ENCODE measurements at places on chromosomes 11 and 22.
A peak's percentile ranks its signal among the peaks of the same experiment; 100 is the strongest.

DNA sequence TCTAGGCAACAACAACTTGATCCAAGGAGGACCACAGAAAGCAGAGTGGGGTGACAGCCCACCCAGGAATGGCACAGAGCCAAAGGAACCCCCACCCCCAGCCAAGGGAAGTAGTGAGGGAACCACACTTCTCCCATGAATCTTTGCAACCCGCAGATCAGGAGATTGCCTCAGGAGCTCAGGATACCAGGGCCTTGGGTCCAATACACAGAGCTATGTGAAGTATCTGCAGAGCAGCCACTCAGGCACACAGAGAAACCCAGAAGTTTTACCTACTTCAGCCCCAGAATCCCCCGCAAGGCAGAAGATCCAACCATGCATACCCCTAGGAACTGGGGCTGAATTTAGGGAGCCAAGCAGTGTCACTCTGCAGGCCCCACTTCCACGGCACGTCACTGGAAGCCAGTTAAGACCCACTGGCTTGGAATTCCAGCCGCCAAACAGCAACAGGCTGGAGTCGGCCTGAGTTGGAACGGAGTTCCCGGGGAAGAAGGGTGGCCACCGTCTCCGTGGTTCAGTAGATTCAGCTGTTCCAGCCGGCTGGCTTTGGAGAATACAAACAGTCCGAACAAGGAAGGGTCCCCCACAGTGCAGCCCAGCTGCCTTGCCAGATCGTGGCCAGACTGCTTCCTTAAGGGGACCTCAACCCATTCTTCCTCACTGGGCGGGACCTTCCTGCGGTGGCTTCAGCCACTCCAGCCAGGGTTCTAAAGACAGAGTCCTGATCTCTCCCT is 174.1 kb downstream of the TTC28 start:
- no peak for DNase-seq

- DNase-seq = no peak
Observed at GRCh38 chr22:46086577-46087335, 63.6 kb upstream of the PPARA start.

- DNase-seq = no peak
Observed at GRCh38 chr11:103798446-103798845, 238.0 kb upstream of the DDI1 start.

- DNase-seq = no peak
Observed at GRCh38 chr22:27483095-27483785, 318.3 kb downstream of the MN1 start.

GRCh38 chr11:24588081-24588480 is 91.2 kb downstream of the LUZP2 start:
- no peak for DNase-seq

DNA sequence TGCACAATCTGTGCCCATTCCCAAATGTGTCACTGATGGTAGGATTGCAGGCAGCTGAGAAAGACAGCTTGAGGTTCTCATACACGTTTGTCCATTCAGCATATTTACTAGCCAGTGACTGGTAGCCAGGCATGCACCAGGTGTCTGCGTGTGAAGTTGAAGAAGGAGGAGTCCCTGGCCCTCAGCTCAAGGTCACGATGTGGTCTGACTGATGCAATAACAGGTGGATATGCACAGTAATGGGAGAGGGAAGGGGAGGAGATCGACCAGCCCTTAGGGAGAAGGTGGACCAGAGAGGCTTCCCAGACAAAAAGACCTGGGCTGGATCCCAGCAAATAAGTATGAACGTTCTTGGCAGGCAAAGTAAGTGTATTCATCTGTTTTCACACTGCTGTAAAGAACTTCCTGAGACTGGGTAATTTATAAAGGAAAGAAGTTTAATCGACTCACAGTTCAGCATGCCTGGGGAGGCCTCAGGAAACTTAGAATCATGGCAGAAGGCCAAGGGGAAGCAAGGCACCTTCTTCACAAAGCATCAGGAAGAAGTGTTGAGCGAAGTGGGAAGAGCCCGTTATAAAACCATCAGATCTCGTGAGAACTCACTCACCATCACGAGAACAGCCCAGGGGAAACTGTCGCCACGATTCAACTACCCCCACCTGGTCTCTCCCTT is 96.0 kb downstream of the MN1 start:
- no peak for DNase-seq

DNA sequence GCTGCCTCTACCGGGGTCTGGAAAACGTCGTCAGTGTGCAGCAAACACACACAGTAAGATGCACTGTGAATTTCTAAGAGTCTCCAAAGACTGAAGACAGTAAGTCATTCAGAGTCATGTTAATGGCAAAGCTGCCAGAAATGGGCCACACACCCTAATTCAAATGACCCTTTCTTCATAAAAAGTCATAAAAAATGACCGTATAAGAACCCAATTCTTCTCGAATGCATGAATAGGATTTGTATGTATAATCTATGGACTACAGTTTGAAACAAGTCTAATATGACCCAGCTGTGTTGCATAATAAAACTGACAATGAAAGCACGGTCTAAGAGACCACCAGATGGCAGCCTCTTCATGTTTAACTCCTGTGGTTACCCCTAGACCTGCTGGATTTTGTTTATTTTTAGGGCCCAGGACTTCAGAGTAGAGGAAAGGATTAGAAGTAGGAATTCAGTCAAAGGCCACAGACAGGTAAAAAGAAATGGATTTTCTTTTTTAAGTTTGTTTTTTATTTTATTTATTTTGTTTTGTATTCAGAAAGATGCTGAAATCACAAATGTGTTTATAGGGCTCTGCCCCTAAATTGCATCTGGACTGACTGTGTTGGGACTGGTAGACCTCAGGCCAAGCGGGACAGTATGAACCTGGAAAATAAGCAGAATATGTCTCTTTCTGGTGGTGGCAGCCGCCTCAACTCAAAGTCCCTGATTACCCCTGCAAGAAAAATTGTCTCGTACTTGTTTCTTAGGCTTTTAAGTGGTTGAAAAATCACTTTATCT is 32.1 kb upstream of the SLC5A12 start:
- no peak for DNase-seq

DNA sequence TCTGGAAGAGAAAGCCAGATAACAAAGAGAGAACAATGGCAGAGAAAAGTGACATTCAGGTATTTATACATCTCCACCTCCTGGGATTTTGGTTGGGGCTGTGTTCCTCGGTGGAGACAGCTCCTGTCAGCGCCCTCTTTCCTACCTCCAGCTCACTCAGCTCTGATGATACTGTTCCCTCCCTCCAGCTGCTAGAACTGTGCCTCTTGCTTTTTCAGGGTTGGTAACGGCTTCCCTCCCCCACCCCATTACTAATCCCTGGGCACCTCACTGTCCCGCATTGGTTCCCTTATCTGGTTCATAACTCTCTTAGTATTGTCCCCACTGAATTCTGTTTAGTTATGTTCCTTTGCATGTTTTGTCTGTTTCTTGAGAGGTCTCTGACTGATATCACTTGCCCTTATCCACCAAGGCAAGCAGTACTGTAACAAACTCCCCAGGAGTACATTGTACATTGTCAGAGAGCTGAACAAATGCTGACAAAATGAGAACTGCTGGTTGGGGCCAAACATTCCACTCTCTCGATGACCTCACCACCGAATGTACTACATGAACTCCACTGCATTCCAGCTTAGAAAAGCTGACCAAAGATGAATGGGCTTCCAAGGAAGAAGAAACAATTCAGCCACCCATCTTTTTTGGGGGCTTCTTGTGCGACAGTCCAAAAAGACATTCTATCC is 5.7 kb upstream of the FBXO3 start:
- DNase-seq = no peak

- DNase-seq = no peak
Observed at GRCh38 chr11:131760091-131761061, 390.0 kb downstream of the NTM start.

GRCh38 chr11:63099555-63099954 is 44.5 kb downstream of the SLC22A24 start:
- DNase-seq = no peak

DNA sequence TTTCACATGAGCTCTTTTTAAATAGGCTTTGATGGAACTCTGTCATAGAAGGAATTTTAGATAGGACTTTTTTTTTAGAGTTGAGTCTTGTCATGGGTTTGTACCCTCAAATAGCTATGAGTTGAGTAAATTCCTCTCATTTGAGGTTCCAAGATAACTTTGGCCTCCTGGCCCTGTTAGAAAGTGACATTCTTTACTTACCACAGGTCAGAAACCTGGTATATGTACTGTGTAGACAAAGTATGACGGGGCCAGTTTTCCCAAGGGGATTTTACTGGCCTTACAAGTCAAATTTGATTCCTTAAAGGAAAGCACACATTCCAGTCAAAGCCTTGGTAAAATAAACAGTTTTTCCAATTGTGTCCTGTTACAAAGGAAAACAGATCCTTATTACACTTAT is 729.3 kb upstream of the LUZP2 start:
- DNase-seq = no peak

- no peak for DNase-seq
Observed at GRCh38 chr11:44620328-44620725, 54.9 kb downstream of the CD82 start.

DNA sequence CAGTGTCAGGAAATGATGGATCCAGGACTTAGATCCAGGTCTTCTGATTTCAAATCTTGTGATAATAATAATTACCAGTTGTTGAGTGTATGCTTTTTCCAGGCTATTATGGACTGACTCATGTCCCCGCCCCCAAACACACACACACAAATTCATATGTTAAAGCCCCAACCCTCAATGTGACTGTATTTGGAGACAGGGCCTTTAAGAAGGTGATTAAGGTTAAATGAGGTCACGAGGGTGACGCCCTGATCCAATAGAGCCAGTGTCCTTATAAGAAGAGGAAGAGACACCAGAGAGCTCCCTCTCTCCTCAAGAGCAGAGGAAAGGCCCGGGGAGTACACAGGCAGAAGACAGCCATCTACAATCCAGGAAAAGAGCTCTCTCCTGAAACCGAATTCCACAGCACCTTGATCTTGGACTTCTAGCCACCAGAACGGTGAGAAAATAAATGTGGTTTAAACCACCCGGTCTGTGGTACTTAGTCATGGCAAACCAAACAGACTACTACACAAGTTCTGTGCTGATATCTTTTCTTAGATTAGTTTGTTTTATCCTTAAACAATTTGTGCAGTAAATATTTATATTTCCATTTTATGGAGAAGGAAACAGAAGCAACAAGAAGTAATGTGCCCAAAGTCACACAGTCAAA is 8.2 kb downstream of the TMPRSS5 start:
- no peak for DNase-seq

DNA sequence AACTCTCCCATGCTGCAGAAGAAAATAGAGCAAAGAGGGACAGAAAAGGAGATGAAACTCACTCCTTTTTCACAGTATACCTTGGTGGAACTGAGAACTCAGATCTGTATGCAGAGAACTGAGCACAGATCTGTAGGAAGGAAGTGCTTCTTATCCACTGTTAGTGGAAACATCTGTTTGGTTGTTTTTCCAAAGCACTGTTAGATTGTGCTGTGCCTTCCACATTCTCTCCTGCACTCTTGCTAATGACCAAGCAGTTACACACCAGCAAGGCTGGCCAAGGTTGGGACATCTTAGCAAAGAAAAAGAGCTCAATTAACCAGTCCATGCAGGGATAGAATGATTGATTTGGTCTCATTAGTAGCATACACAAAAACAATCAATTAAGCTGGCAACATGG is 20.1 kb upstream of the SIK2 start:
- no peak for DNase-seq

DNA sequence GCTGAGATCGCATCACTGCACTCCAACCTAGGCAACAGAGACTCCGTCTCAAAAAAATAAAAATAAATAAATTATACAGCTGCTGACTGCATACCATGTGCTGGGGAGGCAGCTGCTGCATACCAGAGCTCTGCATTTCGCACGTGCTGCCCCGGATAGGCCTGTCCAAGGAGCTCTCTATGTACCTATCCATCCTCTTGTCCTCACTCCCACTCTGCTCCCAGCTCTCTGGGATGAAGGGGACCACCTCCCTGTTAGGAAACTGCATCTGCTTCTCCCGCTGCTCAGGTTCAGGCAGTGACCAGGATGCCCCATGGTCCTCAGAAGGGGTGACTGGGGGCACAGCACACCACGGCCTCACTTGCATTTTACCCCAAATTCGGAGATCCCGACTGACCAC is 302.3 kb downstream of the BRD1 start:
- DNase-seq = no peak

- peak; percentile 6 for DNase-seq
Observed at GRCh38 chr11:28296426-28296825, 188.2 kb downstream of the METTL15 start.

GRCh38 chr11:1906611-1907423 is 12.7 kb upstream of the TNNT3 start:
- DNase-seq = no peak
